Astrocyte of the spinal cord (primary cell): ENCODE measurements at places on chromosomes 4 and X.

GRCh38 chrX:68498044-68498507 is 775 bp upstream of the YIPF6 start:
- DNase-seq, result peak; percentile 51

- DNase-seq, result no peak
Measured at GRCh38 chr4:116438981-116439729, 646.2 kb downstream of the TRAM1L1 start.

DNA sequence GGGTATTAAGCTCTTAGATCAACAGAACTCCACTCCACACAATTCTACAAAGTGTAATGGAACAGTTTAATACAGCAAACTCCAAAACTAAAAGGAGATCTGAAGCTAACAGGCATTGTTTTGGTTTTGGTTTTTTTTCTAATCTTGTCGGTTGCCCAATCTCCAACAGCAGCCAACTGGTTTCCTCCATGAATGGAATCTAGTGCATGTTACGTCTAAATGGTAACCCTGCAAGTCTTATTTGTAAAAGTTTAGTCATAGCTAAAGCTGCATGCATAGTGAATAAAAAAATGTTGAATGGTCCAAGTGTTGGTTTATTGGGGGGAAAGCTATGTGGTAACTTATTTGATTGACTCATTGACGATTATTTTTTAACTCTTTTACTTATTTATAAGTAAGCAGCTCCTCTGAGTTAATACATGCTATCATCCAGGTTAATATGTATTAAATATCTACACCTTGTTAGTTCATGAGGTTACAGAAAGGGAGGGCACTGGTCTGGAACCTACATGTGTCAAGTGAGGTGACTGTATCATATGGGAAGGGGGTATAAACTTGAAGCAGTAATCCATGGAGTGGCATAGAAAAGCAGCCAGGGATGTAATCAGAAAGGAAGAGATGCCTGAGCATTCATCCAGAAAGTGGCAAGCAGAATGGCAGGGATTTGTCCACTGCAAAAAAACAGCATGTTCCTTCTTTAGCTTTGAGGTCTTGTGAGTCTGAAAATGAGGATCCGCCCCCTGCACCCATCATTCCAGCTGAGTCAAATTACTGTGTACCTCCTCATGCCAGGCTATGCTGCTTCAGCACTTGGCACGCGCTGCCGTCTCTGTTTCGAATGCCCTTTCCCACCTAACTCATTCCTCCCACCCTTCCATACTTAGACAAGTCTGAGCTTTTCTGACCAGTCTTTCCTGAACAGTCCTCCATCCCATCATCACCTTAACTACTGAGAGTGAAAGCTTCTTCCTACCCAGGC is 81.7 kb downstream of the PDGFC start:
- DNase-seq, result peak; percentile 69

GRCh38 chrX:65575022-65575421 is 40.4 kb upstream of the LAS1L start:
- DNase-seq, result no peak

GRCh38 chrX:31506360-31506759 is 434.5 kb upstream of the FTHL17 start:
- no peak for DNase-seq

DNA sequence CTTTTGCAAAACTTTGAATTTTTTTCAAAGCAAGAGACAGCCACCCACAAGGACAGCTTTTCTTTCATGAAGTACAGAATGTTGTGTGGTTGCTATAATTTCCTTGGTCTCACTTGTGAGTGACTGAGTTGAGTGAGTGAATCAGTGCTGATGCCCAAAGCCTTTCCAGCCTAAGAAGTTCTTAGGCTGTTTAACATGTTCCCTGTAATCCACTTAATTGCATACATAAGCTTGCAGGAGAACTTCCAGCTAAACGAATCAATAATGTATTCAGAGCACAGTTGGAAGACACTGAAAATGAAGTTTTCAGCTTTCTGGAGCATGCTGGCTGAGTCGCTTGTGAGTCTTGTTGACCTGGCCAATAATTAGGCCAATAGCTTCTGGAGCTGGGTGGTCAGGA is 42.0 kb upstream of the GK2 start:
- DNase-seq, result no peak

DNA sequence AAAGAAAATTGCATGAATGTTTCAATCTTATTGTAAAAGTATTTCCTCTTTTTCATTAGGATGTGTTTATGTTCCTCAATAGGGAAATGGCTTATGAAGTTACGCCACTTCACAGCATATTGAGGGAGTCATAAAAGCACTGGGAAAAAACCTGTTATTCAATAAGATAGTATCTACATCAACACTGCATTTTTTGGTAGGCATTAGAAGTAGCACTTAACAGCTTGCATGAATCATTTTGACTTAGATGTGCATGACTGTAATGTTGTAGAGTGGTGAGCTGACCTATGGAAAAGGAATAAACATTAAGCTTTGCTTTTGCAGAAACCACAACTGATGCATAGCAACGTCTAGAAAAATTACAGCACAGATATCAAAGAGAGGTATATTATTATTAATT is 111.2 kb upstream of the GRXCR1 start:
- DNase-seq, result no peak

DNA sequence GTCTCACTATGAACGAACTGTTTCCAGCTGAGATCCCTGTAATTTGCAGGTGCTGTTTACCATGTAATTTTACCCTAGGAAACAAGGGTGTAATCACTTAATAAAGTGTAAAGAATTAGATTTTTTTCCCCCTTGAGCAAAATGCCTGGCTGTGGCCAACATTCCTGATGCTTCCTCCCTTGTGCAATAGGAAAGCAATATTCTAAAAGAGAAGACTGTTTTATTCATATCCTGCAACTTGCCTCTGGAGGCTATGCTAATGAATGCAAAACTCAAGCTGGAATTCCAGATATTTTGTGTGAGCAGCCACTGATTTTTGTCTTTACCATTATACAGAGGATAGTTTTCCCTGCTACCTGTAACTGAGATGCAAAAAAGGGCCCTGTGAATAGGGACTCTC is 98.0 kb downstream of the AWAT2 start:
- DNase-seq, result no peak

DNA sequence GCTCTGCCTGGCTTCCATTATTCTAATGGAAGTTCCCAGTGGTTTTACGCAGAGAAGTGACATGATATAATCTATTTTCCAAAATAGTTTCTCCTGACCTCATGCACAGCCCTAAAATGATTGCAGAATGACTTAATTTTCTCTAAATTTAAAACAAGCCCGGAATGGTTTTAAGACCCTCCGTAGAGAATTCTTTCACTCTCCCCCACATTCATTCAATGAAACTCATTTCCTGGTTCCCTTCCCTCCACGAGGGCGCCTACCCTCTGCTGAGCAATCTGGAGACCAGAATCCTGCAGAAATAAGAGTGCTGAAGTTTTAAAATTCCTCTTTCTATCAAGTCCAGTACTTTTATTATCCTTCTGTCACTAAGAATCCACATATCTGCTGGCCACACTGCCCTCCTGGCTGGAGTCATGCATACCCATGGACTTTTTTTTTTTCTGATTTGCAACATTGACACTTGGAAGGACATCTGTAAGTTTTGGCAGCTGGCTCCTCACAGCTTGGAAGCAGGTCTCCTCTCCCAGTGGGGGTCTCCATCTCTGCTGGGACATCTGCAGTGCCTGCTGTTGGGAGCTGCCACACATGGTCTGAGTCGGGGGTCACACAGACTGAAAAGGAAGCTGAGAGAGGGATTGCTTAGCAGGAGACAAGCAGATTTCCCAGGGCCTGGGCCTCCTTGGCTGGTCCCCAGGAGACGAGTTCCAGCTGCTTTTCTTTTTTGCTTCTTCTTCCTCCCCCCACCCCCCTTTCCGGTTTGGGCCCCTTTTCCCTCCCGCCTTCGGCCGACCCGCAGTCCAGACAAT is 86.1 kb downstream of the SOWAHB start:
- peak; percentile 88 for DNase-seq
